ENCODE measurements at places on chromosomes 5 and 9.
A peak's percentile ranks its signal among the peaks of the same experiment; 100 is the strongest.

GRCh38 chr5:122101636-122102285, 23.7 kb upstream of the LOX start:
- DNase-seq, result no peak

GRCh38 chr9:80467632-80468031, 895.9 kb downstream of the TLE4 start:
- no peak for DNase-seq

DNA sequence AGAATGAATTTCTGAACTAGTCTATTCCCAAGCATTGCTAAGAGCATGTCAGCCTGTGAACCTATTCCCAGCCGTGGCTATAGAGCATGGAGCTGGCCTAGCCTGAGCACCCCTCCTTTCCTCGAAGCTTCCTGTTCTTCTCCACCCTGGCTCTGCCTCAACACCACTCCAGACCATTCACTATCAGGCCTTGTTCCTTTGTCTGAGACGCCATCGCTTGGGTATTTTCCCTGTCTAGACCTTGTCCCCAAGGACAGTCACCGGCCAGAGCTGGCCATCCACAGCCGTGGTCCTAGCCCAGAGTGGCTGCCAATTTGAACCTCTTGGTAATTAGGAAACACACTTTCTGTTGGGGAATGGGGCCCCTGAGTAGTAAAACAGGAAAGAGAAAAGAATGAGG, 105.8 kb downstream of the LIFR start:
- no peak for DNase-seq

- no peak for DNase-seq
These were observed 757 bp downstream of the NRARP start for GRCh38 chr9:137301081-137301947.

GRCh38 chr5:171475596-171475995, 56.1 kb downstream of the FGF18 start:
- no peak for DNase-seq

GRCh38 chr9:15707000-15707399, 154.2 kb downstream of the CCDC171 start:
- DNase-seq, result no peak

GRCh38 chr5:40631236-40631635, 48.5 kb upstream of the PTGER4 start:
- DNase-seq, result no peak

DNA sequence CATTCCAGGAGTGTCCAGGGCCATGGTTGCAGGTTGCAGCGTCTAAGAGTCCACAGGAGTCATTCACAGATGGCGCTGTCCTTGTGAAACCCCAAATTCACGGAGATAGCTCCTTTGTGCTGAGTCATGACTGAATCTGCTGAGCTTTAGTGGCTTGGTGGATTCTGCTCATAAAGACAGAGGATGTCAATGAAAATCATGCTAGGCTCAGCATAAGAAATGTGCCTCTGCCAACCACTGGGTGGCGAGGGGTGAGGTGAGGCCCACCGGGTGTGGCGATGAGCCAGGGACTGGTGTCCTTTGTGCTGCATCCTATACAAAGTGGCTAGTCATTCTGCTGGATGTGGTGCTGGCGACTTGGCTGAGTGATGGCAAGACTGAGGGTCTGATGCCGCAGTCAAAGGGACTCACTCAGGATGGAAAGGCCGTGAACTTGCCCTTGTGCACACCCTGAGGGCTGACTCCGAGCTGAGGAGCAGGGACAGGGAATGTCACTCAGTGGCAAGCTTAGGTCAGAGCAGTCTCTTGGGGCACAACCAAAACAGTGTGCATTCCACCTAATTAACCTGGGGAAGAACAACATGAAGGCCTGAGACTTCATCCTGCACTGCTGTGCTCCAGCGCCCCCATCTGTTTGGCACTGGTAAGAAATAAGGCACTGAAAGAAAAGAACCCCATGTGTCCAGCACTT, 71.5 kb downstream of the DAP start:
- DNase-seq, result peak; percentile 8

GRCh38 chr5:180858586-180858985, 2.5 kb downstream of the ZFP62 start:
- DNase-seq, result no peak

- no peak for DNase-seq
These were observed 199.6 kb downstream of the KCTD16 start for GRCh38 chr5:144370273-144370672.

DNA sequence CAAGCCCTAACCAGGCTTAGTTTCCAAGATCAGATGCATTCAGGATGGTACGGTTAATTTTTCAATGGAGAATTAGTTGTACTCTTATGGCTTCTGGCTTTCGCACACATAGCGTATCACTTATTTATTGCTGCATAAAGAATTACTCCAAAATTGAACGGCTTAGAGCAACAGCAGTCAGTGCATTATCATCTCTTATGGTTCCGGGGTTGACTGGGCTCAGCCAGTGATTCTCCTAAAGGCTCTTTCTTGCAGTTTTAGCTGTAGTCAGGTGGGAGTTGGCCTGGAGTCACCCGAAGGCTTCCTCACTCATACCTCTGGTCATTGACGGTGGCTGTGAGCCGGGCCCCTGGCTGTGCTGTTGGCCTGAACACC, 595 bp upstream of the GRHPR start:
- DNase-seq, result no peak

GRCh38 chr5:110268985-110269384, 457.5 kb downstream of the TMEM232 start:
- no peak for DNase-seq
